HT-29 (cell line): ENCODE measurements at places on chromosomes 1 and 21.

GRCh38 chr1:32900956-32901822, at the start of gene TMEM54:
Gene TMEM54 (minus strand): TSS chr1:32901389. CDS start chr1:32901238, 151 bp downstream.
- peak; percentile 78 for DNase-seq

- DNase-seq, result no peak
Observed at GRCh38 chr1:220828950-220829586, 42.4 kb downstream of the MTARC1 start.

GRCh38 chr1:232011961-232012360, 385.4 kb downstream of the DISC1 start:
- no peak for DNase-seq

- no peak for DNase-seq
Observed at GRCh38 chr1:30768159-30768829, 10.7 kb upstream of the LAPTM5 start.

GRCh38 chr1:232853994-232854797, 49.0 kb downstream of the MAP10 start:
- no peak for DNase-seq

DNA sequence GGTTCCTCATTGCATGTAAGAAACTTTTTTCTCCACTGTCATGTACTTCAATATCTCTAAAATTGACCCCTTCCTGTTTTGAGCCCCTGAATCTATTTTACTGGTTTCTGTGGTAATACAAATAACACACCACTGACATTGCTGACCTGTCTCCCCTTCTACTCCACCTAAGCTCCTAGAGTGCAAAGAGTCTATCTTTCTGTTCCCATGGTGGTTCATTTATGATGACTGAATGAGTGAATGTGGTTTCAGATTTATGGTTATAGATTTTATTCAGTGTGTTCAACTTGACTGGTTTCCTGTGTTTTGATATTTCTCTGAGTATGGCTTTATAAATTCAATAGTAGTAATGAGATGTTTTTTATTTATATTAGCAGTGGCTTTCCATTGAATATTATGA, 127.7 kb downstream of the MAGI3 start:
- DNase-seq, result no peak
